ENCODE measurements at places on chromosomes 1 and 21.

- DNase-seq = no peak
Measured at GRCh38 chr1:54493608-54494007, 54.4 kb upstream of the ACOT11 start.

- DNase-seq = no peak
Measured at GRCh38 chr1:21126324-21126723, 50.4 kb downstream of the EIF4G3 start.

DNA sequence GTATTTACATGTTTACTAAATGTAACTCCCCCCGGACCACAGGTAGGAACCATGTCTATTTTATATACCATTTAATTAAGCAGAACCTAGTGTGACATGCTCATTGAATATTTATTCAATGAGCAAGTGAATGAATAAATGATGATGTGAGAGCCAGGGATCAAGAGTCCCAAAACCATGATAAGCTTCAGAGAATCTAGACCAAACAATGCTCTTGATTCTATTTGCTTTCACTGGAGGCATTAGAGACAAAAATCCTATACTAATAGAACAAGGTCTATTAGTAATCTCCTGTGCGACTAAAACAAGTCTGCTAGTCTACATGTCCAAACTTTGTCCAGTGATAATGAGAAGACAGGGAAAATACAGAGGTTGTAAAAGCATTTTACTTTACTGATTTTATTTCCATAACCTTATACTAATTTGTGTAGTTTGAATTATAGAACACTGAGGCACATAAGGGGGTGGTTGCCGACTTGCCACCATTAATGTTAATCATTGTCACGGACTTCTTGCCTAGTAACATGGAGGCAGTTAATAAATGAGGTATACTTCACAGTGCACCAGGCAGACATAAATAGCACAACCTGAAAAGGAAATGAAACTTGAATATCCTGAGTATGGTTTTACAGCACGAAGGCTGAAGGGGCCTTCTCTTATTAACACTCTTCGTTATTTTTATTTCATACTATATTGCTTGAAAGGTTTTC, 69.8 kb downstream of the TBX15 start:
- DNase-seq = no peak

GRCh38 chr1:105368446-105368845, 1618.7 kb downstream of the AMY1C start:
- no peak for DNase-seq

GRCh38 chr1:45536886-45537285, 13.7 kb upstream of the AKR1A1 start:
- DNase-seq = no peak

DNA sequence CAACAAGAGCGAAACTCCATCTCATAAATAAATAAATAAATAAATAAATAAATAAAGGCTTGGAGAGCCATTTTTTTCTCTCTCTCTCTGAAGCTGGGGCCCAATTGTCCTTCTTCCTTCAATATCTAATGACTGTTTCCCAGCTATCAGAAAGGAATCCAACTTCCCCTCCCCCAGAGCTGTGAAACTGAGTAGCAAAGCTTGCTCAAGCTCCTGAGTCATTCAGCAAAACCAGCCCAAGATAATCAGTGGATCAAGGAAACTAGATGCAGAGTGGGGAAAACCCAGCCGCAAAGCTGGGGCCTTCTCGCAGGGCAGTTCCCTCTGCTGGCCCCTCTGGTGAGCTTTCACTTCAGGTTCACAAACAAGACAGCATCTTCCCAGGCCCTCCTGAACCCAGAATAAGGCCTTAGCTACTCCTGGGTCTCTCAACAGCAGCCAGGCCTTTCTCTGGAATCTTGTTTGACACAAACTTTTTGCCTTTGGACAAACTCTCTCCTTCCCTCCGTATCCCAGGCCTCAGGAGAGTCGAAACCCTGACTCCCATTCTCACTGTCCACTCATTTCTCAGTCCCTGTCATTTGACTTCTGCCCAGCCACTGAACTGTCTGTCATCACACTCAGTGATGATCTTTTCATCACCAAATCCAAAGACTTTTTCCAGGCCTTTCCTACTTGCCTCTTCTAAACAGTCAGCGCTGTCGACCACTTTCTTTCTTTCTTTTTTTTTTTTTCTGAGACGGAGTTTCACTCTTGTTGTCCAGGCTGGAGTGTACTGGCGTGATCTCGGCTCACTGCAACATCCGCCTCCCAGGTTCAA, 18.0 kb upstream of the PTP4A2 start:
- peak; percentile 28 for DNase-seq

DNA sequence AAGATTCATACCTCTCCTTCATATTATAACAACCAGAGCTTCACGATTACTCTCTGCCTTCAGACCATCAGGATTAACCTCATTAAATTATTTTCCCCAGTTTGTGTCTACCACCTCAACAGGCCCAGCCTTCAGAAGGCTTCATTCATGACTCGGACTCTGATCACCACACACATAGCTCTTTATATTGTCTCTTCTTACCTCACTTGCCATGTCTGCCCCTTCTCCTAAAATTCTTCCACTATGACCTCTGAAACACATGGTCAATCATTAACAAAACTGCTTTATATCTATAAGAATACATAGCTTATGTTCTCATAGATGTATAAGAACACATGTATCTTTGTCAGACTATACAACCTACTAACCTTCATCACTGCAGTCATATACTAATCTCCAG, 79.8 kb downstream of the USP1 start:
- DNase-seq = no peak

DNA sequence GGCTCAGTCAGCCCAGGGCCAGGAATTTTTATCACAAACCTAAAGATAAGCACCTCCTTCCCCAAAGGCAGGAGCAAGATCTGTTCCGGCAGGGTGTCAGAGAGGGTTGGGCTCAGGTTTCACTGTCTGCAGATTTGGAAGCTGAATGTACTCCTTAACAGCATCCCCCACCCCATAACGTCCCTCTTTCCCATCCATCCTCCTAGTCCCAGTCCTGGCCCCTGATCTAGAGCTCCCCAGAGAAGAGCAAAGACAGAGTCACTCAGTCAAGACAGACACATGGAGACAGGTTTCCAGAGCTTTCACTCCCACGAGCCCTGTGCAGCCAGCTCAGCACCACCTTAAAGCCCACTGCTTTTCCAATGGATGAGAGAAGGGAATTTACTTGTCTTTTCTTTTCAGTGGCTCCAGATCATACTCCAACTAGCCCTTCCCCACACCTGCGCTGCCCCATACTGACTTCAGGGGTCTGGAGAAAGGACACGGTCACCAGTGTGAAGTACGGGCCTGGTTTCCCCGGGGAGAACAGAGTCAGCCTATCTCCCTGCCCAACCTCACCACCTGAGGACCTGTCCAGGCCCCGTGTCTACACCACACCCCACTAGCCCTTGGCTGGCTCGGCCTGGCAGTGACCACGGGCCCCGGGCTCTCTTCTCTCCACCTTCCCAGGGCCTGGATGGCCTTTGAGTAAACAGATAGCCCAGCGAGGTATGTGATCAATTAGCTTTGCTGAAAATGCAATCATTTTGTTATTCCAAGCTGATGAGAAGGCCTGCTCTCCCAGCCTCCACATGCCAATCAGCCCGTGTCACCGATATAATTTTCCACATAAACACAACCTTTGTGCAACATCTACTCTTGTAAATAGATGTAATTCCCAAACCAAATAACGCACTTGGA, 249.1 kb downstream of the FOXD2 start:
- peak; percentile 37 for DNase-seq

DNA sequence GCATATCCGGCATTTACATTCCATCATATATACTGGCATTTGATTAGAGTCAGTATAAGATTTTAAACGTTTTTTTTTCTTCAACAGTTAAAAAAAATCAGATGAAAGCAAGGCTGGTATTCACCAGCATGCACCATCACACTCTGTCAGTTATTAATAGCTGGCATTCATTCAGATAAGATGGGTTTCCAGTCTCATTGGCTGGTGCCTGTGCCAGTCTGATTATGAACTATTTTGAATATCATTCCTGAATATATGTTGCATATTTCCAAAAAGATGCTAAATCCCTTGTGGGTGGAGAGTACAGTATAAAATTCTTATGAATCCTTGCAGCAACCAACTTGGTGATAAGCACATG, 211.7 kb downstream of the GPATCH2 start:
- no peak for DNase-seq

GRCh38 chr1:111491070-111491469, 12.4 kb downstream of the ADORA3 start:
- DNase-seq = no peak

DNA sequence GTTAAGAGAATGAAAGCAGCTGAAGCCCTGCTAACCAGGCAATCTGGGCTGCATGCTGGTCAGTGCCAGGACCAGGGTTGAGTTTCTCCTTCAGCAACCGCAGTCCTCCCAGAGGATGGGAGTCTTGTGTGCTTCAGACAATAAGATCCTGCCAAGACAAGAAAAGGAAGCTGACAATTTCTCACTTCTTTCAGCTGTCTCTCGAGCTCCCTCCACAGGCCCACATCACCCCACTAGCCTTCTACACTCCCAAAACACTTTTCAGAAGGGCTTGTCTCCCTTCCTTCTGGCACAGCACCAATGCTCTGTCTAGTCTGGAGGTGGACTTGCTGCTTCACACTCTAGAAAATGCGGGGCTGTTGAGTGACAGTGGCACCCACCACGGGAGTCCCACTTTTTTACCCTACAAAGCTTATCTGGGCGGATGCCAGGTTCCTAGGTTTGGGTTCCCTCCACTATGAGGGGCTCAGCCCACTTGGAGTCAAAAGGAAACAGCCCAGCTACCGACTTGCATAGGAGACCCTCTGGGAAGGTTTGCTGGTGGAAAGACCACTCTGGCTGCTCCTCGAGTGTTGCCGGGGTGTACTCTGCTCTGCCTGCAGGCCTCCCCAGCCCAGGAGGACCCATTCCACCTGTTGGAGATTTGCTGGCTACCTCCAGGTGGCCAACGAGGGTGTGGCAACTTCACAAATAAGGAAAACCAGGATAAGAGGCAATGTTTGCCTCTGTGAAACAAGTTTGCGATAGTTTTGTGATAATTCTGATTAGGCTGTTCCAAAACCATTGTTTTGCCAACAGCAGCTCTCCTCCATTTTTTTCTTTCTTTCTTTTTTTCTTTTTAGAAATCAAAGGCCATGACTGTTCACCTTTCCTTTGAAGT, 68.9 kb downstream of the TENT5C start:
- no peak for DNase-seq

DNA sequence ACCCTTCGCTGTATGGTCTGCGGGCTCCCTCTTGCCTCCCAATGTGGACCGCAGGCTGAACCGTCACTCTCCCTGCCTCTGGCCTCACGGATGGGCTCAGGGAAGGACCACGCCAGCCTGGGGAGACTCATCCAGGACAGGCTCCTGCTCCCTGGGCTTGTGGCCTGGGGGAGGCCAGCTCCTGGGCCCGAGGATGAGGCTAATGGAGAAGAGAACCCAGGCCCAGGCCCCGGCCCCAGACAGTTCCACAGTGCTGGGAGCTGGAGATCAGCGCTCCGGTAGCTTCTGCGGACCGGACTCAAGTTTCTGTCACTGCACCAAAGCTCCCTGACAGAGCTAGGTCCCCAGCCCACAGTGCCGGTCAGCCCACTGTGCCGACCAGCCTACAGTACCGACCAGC, 13.4 kb upstream of the PLEKHG5 start:
- no peak for DNase-seq

GRCh38 chr1:232754930-232755329, 50.3 kb upstream of the MAP10 start:
- no peak for DNase-seq

DNA sequence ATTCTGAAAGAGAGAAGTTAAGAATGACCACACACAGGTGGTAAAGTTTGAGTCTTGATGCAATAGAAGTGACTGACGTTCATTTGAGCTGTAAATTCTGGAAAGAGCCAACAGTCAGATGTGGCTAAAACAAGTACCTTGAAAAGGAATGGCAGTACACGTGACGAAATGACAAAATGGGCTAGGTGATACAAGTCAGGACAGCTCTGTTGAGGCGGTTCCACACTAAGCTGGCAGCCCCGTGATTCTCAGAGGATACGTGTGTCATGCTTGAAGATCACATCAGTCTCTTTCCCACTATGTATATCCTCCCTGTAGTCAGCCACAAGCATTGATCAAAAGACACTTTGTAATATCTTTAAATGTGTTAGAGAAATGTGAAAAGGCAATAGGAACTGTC, 881.3 kb upstream of the ADGRL2 start:
- DNase-seq = no peak

GRCh38 chr1:156502391-156502893, 1.9 kb upstream of the MEF2D start:
- peak; percentile 44 for DNase-seq

DNA sequence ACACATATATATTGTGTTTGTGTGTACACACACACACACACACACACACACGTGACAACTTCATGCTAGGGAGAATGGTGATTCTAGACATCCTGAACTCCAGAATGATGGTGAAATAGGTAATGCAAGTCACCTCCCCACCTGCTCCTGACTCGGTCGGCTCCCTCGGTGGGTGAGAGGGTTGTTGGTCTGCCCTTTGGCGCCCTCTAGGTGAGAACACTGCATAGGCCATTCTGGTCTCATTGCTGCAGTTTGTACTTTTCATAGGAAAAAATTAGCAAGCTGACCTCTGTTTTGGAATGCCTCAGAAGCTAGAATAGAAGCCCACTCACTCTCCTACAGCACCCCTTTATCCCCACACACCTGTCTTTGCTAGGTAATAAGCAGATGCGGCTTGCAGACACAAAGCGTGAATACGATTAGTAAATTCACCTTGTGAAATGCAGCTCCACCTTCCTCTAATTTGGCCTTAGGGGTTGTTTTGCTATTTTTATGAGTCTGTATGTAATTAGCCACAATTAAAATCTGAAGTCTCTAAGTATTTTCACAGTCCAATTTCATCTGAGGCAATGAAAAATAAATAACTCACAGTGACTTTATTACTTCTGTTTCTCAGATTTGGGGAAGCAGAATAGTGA, 130.0 kb upstream of the KCNJ15 start:
- peak; percentile 34 for DNase-seq

GRCh38 chr1:154186852-154187501, 4.9 kb downstream of the TPM3 start:
- no peak for DNase-seq

DNA sequence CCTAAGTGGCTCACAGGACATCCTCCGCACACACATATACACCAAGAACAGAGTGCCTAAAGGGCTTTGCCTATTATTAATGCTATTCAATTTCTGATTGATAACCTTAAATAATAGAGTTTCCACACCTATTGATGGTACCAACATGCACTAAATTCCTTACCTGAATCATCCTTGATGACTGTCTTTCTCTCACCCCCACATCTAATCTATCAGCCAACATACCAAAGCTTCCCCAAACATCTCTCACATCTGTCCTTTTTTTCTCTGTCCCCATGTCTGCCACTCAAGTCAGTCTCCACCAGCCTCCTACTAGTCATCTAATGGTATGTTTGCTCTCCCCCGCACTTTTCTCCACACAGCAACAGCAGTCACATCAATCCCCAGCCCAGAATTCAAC, 174.4 kb downstream of the DSCAM start:
- DNase-seq = no peak

DNA sequence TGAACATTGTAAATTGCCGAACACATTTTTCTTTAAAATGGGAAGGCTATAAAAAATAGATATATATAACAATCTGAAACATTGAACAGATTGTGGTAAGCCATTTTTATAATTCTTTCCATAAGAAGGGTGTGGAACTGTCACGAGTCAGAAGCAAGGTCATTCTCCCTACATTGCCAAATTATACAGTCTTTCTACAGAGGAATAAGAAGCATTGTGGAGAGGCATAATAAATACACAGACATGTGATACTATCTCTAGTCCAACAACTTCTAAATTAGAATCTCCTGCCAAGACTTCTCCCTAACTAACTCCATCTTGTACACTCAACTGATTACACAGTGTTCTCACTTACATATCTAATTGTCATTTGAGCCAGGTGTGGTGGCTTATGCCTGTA, 227.9 kb downstream of the CENPF start:
- no peak for DNase-seq
